ENCODE measurements at places on chromosomes 2 and 18.

- no peak for DNase-seq
Observed at GRCh38 chr2:236282406-236282805, 18.2 kb upstream of the ASB18 start.

DNA sequence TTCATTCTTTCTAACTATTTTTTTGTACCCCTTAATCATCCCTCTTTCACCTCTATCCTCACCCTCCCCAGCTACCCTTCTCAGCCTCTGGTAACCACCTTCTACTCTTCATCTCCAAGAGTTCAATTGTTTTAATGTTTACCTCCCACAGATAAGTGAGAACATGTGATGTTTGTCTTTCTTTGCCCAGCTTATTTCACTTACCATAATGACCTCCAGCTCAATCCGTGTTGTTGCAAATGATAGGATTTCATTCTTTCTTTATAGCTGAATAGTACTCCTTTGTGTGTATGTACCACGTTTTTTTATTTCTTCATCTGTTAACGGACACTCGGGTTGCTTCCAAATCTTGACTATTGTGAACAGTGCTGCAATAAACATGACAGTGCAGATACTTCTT lies 22.1 kb upstream of the TMEM37 start:
- DNase-seq = no peak

DNA sequence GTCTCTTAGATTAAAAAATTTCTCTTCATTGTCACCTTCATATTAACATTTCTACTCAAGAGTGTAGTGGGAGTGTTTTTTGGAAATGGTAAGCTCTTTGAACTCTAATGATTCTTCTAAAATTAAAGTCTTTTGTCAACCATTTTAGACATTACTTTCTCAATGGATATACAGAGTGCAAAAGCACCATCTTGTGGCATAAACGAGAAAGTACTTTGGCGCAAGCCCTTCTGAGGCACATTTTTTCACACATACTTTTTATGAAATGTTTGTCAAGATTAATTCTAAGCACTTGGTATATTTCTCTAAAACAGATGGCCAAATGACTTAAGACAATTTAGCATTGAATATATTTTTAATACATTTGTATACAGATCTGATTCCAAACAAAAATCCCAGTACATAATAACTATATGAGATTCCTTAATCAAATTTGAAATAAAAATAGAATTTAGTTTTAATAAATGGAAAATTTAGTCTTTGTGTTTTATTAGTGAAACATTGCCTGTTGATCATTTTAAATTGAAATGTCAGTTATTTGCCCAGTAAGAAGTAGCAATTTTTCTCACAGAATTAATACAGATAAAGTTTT lies 63.3 kb upstream of the GALNT5 start:
- peak; percentile 67 for DNase-seq

- no peak for DNase-seq
Observed at GRCh38 chr2:224492531-224492930, 90.6 kb upstream of the FAM124B start.

DNA sequence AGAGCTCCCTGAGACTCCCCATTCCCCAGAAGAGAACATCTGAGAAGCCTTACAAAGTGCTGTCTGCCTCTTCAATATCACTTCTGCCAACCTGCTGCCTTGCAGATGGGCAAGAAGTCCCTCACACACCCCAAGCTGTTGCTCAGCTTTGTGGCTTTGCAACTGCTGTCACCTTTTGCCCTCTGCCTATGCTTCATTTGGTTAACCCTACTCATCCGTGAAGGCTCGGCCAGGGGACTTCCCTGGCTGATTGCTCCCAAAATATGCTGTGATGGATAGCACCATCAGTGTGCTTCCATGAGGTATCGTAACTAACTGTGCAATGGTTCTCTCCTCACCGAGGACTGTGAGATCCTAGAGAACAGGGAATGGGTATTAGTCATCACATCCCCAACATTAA lies 88.9 kb upstream of the CYP1B1 start:
- no peak for DNase-seq

DNA sequence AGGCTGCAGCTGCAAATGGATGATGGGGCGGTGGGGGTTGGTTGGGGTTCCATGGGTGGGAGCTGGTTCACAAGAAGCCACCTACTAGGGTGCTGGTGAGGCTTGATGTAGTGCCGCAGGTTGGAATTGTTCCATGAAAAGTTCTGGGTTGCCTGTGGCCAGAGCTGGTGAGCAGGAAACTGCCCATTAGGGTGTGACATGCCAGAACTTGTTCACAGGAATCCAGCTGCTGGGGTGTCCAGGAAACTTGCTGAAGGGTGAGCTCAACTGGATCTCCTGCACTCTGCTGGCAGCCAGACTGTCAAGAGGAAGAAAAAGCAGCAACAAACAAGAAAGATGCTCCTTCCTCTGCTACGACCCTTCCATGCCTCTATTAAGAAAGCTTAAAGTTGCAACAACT lies 48.8 kb downstream of the MAP3K20 start:
- DNase-seq = no peak

DNA sequence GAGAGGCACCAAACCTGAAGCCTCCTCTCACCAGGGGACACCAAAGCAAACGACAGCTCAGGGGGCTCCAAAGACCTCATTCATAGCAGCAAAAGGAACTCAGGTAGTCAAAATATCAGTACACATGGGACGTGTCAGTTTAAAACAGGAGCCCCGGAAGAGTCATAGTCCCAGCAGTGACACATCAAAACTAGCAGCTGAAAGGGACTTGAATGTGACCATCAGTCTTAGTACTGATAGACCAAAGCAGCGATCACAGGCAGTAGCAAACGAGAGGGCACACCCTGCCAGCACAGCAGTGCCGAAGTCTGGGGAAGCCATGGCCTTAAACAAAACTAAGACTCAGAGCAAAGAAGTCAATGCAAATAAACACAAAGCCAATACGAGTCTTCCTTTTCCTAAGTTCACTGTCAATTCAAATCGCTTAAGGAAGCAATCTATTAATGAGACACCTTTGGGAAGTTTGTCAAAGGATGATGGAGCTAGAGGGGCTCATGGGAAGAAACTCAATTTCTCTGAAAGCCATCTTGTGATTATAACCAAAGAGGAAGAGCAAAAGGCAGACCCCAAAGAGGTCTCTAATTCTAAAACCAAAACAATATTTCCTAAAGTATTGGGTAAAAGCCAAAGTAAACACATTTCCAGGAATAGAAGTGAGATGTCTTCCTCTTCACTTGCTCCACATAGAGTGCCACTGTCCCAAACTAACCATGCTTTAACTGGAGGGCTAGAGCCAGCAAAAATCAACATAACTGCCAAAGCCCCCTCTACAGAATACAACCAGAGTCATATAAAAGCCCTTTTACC lies 1.2 kb downstream of the GALNT5 start:
- DNase-seq = no peak

GRCh38 chr2:13266166-13266565 lies 549.4 kb downstream of the TRIB2 start:
- DNase-seq = no peak

DNA sequence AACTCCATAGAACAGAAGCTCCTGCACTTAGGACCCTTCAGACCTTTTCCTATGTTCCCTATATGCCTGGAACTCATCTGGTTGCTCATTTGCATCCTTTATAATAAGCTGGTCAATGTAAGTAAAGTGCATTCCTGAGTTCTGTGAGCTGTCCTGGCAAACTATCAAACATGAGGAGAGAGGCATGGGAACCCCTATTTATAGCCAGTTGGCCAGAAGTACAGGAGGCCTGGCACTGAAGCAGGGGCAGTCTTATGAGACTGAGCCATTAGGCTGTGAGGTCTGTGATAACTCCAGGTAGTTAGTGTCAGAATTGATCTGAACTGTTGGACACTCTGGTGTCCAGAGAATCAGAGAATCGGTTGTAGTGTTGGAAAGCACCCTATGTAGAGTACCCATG lies 88.4 kb downstream of the EHD3 start:
- DNase-seq = no peak

DNA sequence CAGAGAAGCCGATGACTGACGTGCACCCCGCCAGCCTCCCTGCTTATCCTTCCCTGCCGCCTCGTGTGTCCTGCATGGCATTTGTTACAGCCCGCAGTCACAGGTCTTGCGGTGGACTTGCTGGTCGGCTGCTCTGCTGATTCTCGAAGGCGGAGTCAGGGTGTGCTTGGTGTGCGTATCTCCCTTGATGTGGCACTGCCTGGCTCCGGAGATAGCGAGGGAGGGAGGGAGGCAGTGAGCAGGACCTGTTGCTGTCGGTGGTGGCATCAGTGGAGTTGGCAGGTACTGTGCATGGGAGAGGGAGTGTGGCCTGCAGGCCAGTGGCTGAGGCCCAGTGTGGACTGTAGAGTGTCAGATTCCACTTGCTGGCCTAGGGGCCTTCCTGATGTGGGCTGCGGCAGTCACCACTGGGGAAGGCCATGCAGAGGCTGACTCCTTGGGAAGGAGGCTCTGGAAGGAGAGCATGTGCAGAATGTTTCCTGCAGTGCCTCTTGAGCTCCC lies 198.9 kb downstream of the AGAP1 start:
- no peak for DNase-seq

DNA sequence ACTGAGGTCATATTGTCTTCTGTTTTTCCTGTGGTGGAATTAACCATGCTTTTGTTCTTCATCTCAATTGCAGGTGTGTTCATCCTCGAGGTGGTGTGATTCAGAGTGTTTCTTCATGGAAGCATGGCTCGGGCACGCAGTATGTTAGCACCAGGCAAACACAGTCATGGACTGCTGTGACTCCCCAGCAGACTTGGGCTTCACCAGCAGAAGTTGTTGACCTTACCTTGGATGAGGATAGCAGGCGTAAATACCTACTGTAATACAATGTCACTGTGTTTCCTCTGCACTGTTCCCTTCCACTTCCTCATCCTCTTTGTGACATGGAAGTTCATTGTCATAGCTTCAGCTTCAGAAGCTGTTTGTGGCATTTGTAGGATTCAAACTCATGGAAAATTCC lies 158.7 kb downstream of the HAUS1 start:
- DNase-seq = no peak

DNA sequence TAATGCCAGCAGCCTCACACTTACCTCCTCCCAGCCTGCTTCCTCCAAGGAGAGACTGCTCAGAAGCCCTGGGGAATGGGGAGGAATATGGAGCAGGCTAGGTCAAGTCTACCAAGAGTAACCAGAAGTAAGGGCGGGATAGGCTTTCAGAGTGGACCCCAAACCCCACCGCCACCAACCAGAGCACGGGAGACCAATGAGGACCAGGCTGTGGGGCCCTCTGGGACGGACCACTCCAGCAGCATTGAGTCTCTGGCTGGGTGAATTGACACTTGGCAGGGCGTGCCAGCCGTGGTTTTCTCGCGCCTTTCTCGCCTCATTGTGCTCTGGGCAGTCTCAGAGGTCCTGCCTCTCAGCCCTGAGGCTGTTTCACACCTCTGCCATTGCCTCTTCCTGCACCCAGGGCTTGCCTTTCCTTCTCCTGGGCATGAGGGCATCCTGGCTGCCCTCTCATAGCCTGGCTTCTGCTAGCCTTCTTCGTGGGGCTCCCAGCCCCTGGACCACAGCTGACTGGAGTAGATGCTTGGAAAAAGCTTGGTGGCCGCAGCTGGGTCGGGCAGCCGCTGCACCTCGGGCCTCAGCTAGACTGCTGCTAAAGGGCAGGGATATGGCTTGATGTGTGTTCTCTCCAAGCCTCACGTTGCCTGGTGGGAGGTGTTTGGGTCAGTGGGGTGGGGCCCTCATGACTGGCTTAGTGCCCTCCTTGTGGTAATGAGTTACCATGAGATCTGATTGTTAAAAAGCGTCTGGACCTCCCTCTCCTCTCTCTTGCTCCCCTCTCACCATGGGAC lies 40.5 kb upstream of the HS6ST1 start:
- no peak for DNase-seq

- peak; percentile 92 for DNase-seq
Observed at GRCh38 chr2:27720004-27720551, 51.4 kb upstream of the MRPL33 start.

DNA sequence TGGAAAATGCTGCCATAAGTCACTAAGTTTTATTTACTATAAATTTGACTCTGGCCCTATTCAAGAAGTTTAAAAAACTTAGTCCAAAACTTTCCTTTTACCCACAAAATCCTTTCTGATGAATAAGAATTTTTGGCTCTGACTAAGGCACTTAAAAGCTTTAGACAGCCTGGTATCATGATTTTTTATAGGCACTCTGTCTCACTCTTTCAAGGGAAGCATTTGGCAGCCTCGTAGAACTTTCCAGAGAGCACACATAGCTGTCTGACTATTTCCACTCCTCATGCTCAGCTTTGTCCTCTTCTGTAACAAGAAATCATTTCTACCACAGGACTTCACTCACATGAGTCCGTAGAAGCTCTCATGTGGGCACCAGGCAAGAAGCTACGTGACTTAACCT lies 32.3 kb upstream of the XDH start:
- DNase-seq = no peak

GRCh38 chr2:131063501-131064283 lies 29.6 kb downstream of the FAM168B start:
- no peak for DNase-seq

DNA sequence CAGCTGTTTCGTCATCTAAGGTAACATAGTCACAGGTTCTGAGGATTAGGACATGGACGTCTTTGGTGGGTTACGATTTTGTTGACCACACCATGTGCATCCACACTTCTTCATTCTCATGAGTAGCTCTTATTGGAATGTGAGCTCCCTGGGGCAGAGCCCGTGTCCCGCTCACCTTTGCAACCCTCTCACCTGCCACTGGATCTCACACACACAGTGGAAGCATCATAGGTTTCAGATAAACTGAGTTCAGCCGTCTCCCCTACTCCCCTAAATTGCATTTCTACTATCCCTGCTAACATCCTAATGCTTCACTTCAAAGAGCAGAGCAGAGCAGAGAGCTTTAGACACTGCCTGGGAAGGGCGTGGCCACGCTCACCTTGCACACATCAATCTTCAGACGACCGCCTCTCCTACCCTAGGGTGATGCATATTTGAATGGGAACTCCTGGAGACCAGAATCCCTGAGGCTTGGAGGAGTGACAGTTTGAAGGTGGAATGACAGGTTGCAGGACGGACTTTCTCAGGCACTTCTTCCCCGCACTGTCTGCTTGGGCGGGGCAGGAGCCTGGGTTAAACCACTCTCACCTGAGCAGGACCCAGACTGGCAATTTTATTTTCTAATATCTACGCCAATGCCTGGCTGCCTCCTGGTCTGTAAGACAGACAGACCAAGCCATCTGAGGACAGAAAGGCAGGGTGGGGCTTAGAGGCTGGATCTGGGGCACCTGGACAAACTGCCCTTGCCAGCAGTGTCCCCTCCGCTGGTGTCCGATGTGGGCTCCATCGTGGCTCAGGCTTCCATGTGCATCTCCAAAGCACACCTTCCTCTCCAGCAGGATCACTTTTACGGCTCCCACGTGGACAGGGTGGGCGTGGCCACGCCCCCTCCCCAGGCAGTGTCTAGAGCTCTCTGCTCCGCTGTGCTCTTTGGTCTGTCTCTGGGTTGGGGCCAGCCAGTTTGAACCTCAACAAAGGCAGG lies 229.5 kb upstream of the COPS8 start:
- no peak for DNase-seq

GRCh38 chr18:75818383-75818782 lies 390.9 kb upstream of the SMIM21 start:
- DNase-seq = no peak

GRCh38 chr2:178241844-178242551 lies 47.7 kb downstream of the OSBPL6 start:
- peak; percentile 82 for DNase-seq
